ENCODE measurements at places on chromosomes 7 and 10.

DNA sequence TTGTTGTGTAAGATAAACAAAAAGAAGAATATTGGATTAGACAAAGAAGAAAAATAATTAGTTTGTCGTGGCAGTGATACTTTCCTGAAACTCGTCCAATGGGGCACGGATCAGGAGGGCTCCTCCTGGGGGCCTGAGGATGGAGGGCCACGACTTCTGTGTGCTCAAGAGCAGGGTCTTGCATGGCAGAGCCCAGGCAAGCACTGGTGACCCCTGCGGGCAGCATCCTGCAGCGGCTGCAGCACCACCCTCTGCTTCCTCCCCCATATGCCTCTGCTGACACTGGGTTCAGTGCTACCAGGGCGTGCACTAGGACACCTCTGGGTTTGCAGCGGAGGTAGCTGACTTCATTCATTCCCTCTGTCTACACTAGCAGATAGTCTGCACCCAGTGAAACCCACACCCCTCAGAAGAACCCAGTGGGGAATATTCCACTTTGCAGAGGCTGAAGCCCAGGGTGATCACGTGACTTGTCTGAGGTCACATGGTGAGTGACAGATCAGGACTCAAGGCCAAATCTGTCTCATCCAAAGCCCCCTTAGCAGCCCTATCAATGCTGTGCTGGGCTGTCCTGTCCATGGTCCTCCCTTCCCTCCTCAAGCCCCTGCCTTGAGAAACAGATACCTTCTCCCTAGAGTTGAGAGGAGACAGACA, 375.5 kb downstream of the TCERG1L start:
- DNase-seq, result no peak

DNA sequence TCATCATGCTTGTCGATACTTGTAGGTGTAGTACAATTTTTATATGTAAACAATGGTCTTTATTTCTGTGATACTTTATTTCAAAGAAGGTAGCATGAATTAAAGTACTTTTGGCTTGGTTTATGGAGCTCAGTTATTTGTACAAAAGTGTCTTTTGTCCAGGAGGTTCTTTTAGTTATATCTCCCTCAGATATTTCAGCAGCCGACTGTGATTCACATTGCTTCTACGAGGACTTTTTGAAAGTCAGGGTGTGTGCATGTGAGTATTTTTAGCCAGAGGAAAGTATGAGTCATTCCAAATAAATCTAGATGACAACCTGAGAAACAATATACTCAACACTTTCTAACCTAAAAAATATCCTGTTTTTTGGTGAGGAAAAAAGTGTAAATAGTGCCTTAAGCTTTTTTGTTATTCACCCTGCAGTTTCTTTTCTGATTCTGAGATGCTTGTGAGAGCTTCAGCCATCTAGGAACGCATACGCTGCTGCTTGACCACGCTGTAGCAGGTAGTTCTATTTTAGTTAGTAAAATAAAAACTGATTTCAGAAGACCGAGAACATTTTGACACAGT, 595 bp upstream of the SUN1 start:
- DNase-seq, result peak; percentile 86

- DNase-seq, result no peak
Observed at GRCh38 chr10:49189422-49189821, 1.2 kb upstream of the TMEM273 start.

GRCh38 chr7:21543528-21544302, 876 bp downstream of the DNAH11 start:
- DNase-seq, result peak; percentile 39

GRCh38 chr7:148535217-148535616, 55.3 kb upstream of the C7orf33 start:
- DNase-seq, result no peak

DNA sequence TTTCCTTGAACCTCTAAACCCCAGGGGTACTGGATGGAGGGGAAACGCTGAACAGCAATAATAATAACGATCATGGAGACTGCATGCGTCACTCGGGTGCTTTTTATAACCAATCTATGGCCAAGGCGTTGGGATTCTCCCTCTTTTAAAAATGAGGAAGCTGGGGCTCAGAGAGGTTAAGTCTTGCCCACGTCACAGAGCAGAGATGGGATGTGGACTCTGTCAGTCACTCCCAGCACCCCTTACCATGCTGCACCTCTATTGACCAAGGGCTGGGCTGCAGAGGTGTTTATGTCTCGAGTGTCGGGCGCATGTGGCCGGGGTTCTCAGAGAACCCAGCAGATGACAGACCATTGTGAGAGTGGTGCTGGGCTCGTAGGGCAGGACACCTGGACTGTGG, 129.9 kb downstream of the CDH23 start:
- no peak for DNase-seq

DNA sequence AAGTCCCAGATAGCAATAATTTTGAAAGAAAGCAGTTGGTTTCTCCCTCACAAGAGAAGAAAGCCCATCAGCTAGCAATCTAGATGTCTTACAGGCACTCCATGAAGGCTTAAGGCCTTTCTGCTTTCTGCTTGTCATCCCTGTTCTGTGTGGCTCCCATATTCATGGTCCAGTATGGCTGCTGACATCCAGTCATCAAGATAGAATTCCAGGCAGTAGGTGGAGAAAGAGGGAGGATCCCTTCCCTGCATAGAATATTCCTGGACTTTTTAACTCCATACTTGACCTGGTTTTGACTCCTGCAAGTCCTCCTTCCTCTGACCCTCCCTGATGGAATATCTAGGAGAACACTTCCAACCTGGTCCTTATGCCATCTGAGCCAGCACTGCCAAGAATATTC, 389.9 kb upstream of the AKR1E2 start:
- DNase-seq, result no peak

DNA sequence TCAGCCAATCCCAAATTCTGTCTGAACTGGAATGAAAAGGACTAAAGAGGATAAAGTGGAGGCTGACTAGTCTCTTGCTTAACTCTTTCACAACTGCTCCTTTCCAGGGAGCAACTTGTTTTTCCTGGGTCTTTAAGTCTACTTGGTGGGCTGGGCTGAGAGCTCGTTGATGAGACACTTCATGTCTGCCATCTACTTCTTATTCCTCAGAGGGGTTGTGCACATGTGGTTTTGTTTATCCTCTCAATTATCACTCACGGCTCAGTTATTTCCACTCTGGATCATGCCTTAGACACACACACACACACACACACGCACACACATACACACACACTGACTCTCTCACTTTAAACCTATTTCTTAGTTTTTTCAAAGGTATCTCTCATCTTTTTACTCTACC, 298.6 kb upstream of the MTPN start:
- DNase-seq, result peak; percentile 48

DNA sequence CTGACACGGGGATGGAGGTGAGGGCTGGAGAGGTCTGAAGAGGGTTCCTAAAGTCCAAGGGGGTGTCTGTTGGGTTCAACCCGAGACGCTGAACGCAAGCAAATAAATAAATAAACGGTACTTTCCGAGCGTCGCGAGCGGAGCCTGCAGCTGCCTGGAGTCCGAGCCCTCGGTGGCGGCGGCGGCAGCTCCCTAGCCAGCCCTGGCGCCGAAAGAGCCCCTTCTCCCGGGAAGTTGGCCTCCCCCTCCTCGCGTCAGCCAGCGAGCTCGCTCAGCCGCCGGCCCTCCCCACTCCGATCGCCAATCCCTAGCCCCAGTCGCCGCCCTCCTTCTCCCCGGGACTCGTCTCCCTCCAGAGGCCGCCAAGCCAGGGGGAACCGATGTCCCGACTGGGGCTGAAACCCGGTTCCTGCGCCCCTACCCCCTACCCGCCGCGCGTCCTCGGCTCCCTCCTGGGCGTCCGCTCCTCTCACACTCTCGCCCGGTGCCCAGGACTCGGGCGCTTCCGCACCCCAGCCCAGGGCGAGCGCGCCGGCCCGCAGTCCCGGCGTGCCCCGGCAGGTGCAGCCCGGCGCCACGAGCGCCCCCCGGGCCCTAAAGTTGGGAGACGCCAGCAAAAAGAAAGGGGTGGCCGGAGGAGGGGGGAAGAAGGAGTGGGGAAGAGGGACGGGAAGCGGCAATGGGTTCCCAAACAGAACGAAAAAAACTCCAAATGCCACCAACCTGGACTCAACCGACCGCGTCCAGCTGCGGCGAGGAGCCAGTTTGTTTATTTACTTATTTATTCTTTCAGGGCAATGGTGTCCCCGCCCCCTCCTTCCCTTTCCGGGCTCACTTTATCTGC, at the start of gene GFRA1:
GFRA1 (minus strand) TSS at position 767 of the 844 bp plus-strand sequence. CDS start 1,177 bp downstream, outside the sequence.
- DNase-seq, result peak; percentile 4

DNA sequence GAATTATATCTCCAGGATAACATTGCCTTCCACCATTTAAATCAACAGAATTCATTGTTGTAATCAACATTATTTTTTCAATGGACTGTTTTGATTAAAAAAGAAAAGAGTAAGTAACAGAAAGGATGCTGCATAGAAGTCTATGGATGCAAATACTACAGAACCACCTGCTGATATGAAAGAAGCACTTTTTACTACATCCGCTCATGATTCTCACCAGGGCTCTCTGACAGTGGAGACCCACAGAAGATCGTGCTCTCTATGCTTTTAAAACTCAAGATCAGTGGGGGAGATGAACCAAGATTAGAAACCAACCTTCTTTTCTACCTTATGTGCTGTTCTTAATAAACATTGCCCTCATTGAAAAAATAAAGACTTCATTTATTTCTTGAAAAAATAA, 24.4 kb downstream of the RHOBTB1 start:
- no peak for DNase-seq

DNA sequence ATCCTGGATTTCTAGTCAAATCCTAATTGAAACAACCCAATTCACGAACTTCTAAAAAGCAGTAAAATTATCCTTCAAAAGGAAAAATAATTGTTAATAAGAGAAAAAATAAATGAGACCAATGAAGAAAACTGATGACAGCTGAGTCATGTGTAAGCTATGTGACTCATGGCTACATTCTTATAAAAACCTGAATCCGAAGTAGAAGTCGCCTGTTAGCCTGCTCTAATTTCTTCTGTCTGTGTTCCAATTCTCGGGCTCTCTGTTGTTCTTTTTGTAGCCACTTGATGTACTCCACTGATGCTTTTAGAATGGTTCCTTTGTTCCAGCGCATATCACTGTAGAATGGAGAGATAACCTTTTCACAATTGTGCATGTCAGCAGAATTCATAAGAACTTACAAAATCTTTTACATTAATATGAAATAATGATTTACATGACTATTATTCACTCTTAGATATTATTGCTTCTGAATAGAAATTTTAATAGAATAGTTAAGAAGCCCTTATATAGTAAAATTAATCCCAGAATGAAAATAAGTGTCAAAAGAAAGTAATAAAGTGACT, 88.8 kb downstream of the TFEC start:
- no peak for DNase-seq

DNA sequence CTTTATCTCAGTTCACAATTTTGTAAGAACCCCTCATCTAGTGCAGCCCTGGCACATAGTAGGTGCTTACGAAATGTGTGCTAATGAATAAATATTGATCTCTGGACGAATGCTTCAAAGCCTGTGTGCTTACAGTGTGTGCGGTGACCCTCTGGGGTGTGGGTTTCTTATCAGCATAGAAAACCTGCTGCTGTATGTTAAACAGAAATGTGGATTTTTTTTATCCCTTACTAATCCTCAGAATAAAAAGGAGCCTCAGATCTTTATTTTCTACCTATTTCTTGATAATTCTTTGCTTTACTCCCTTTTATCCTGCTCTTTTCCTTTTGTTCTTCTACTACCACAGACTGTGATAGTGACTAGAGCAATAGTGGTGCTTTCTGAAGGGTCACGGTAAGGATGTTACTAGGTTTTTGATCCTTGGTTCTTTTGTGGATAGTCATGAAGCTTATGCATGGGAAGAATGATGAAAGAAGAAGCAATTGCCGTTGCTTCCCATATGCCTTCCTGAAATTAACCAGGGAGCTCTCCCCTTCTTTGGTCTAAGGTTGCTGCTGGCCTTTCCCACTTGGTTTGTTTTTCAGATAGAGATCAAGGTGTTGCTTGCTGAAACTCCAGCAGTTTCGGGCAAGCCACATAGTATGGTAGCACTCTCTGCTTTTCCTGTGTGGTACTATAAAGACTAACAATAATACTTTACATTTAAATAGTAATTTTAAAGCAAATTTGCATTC, 44.7 kb downstream of the SPAG6 start:
- no peak for DNase-seq

GRCh38 chr7:154304740-154305700, 252.8 kb downstream of the DPP6 start:
- DNase-seq, result no peak

DNA sequence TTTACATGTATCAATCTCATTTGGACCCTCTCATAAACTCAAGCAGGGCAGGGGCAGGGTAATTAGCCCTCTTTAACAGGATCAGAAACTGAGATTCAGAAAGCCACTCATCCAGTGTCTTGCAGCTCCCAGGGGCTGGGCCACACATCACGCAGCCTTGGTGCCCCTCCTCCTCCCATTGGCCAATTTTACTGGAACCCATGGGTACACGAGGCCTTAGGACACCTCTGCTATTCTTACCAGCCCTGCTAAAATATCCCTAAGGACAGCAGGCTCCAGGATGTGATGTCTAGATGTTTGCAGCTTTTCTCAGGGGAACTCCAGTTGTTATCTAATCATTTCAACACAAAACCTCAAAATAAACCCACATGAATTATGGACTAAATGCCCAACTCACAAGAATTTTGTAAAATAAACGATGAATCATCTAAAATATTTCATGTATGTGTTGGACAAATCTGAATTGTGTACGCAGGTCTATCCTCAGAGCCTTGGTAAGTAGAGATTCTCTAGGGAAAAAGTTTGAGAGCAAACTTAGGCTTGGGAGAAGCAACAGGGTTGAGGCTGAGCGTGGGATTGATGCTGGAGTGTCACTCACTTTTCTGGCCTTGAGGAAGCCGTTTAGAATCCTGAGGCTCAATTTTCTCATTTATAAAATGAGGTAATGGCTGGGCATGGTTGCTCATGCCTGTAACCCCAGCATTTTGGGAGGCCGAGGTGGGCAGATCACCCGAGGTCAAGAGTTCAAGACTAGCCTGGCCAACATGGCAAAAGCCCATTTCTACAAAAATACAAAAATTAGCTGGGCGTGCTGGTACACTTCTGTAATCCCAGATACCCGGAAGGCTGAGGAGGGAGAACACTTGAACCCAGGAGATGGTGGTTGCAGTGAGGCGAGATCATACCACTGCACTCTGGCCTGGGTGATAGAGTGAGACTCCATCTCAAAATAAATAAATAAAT, 69.7 kb upstream of the TNS3 start:
- DNase-seq, result peak; percentile 95

Measured in HS-5 (cell line).